HAP-1 (cell line): ENCODE measurements at places on chromosomes 12 and 14.

- DNase-seq, result no peak
Observed at GRCh38 chr12:115932066-115932465, 345.4 kb downstream of the MED13L start.

DNA sequence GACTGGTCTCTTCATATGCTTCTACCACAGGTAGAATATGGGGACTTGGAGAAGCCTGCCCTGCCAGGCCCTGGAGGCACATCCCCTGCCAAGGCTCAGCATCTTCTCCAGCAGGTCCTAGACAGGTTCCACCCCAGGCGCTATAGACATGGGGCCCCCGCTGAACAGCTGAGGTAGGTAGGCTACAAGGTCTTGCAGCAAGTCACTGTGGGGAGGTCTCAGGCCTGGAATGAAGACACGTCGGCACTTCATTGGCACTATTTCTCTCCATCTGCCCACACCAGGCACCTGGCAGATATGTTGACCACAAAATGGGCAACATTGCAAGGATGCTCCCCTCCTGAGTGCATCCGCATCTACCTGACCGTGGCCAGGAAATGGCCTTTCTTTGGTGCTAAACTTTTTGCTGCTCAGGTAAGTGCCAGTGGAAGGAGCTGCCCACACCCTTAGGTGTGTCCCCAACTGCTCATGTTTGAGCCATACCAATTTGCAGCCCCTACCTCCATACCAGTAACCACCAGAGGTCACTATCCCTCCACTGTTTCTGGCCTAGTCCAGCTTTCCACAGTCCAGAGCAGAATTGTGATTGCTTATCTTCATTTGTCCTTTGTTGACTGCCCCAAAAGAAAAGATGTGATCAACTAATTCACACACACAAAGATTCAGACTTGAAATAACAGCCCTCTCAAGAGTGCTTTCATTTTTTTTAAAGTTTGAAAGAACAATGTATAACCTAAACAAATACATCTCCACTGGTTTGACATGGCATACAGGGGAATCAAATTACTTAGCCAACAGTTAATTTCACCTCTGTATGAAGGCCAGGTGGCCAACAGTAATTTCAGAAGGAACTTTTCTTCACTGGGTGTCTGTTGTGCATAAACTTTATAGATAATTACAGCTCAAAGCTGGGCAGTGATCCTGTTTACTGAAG lies 16.1 kb downstream of the PIGH start:
- DNase-seq, result peak; percentile 62

- DNase-seq, result no peak
Observed at GRCh38 chr12:102675672-102676071, 195.3 kb upstream of the IGF1 start.

DNA sequence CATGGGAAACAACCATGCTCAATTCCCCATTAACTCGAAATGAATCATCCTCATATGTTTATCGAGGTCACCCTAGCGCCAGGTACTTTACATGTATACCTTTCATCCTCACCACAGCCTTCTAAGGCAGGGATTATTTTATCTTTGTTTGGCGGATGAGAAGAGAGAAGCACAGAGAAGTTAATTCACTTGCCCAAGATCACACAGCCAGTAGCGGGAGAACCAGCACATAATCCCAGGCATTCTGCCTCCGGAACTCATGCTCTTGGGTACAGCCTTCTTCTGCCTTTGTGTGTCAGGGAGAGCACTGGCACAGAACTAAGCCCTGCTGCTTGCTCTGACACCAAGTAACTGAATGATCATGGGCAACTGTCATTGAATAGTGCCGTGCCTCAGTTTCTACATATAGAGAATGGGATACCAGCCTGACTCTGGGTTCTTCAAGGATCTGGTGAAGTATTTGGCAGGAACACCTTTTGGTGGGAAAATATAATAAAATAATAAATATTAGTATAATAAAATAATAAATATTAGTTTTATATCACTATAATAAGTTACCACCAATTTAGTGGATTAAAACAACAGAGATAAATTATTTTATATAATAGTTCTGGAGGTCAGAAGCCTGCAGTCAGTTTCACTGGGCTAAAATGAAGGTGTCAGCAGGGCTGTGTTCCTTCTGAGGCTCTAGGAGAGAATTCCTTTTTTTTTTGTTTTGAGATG lies 220.9 kb downstream of the AACS start:
- no peak for DNase-seq

DNA sequence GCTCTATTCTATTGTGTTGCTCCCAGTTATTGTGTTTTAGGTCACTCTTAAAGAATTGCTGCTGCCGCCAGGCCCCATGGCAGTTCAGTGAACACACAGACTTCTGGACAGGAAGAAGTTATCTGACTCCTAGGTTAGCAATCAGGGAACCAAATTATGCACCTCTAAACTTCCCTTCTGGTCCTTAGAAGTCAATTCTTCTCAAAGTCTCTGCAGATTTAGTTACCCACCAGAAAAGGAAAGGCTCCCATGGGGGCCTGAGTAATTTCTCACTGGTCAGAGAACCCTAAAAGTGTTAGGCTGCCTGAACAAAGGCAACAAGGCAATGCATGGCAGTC lies 10.0 kb downstream of the EMP1 start:
- no peak for DNase-seq

GRCh38 chr12:51706206-51706605 lies 115.2 kb downstream of the SCN8A start:
- no peak for DNase-seq

GRCh38 chr12:45907955-45908354 lies 82.4 kb downstream of the SCAF11 start:
- DNase-seq, result no peak

DNA sequence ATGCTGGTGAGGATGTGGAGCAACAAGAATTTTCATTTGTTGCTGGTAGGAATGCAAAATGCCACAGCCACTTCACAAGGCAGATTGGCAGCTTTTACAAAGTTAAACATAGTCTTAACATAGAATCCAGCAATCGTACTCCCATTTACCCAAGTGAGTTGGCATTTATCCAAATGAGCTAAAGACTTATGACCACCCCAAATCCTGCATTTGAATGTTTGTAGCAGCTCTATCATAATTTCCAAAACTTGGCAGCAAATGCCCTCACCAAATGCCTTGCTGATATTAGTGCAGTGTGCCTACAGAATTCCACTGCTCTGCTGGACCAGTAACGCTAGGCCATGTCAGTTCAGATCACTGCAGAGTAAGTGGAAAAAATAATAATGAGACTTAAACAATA lies 120.7 kb upstream of the AMIGO2 start:
- no peak for DNase-seq

GRCh38 chr12:130394906-130395305 lies 57.2 kb downstream of the PIWIL1 start:
- no peak for DNase-seq

DNA sequence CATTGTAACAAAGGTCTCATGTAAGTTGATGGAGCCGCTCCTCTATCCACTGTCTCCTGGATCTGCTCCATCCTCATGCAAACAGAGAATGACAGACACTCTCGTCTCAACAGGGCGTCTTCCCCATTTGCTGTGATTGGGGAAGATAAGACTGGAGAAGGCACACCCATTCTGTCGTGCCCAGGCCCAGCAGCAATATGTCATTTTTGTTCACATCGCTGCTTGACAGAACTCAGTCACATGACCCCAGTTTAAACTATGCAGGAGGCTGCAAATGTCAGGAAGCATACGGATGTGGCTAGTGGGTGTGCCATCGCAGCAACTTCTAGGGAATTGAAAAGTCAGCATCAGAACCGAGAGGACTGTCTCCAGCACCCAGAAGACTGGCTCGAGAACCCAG lies 290.5 kb downstream of the TMEM132D start:
- DNase-seq, result no peak

- DNase-seq, result no peak
Observed at GRCh38 chr14:93212432-93212831, 5.4 kb downstream of the UBR7 start.
